ENCODE measurements at places on chromosomes 3 and 15.

DNA sequence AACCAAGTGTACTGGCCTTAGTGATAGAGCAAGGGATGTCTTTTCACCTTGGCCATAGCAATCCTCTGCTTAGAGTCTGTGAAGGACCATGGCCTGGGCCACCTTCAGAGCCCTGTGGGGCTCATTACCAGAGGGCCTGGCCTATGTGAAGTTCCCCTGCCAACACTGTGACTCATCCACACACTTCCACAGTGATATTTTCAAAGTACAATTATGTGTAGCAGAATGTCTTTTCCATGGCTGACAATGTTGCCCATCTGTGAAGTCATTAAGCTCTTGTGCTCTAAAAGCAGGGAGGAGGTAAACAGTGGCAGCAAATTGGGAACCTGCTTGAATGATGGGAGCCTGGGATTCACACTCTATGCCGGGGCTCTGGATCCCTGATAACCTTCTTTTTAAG lies 12.2 kb upstream of the CACNA1D start:
- no peak for DNase-seq

GRCh38 chr3:23202203-23202920 lies 765 bp upstream of the UBE2E2 start:
- DNase-seq: no peak

DNA sequence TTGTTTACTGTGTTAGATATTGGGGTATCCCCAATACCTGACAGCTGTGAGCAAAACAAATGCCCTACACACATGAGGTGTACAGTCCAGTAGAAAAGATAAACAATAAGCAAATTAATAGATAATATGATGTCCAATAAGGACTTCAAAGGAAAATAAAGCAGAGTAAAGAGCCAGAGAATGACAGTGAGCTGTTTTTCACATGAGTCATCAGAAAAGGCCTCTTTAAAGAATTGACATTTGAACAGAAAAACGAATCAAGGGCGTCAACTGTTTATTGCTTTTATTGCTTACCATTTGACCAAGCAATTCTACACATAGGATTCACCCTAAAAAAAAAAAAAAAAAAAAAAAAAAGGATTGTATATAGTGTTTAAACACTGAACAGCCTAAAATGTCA lies 96.6 kb upstream of the FLNB start:
- no peak for DNase-seq

DNA sequence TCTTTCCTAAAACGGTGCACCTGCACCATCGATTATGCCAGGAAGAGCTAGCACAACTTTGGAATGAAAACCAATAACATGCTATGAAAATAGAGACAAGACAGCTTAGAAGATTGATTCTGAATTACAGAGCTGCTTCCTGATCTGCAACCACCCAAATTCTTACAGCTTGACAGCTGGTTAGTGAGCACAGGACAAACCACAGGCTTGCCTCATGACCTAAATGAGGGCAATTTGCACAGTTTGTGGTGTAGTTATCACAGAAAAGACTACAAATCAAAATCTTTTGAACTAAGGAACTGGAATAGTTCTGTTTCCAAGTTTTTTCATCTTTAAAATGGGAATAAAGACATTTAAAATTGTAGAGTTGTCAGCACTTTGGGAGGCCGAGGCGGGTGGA lies 533.5 kb downstream of the NAALADL2 start:
- no peak for DNase-seq

GRCh38 chr3:74066456-74066855 lies 441.7 kb upstream of the PDZRN3 start:
- no peak for DNase-seq

GRCh38 chr15:48842501-48842900 lies 31.6 kb upstream of the CEP152 start:
- no peak for DNase-seq

DNA sequence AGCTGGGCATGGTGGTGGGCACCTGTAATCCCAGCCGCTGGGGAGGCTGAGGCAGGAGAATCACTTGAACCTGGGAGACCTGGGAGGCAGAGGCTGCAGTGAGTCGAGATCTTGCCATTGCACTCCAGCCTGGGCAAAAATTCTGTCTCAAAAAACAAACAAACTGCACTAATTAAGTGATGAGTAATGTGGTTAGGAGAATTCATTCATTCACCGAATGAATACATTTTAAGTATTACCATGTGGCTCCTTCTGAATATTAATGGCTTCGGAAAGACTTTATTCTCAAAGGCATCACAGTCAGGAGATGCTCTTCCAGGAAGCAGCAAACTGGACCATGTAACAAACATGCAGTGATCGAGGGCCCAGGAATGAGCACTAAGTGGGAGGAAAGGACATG lies 23.6 kb downstream of the SPTSSB start:
- no peak for DNase-seq

DNA sequence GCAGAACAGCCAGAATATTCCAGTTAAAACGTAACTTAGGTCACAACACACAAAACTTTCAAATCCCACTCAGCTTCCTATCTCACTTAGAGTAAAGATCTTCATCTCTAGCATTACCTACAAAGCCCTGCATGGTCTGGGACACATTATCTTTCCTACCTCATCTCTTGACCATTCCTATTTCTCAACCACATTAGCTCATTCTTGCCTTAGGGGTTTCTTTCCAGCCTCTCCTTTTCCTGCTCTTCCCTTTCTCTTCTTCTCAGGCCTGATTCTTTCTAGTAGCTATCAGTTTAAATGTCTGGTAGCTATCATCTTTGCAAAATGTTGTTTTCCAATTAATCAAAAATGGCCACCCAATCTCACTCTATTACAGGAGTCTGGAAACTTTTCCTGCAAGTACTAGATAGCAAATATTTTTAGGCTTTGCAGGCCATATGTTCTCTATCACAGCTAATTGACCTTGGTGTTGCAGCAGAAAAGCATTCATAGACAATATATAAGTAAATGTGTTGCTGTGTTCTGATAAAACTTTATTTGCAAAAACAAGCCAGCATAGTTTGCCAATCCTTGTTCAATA lies 15.1 kb upstream of the CBLB start:
- no peak for DNase-seq

GRCh38 chr3:138774529-138775253 lies 60.0 kb downstream of the PIK3CB start:
- peak; percentile 60 for DNase-seq

DNA sequence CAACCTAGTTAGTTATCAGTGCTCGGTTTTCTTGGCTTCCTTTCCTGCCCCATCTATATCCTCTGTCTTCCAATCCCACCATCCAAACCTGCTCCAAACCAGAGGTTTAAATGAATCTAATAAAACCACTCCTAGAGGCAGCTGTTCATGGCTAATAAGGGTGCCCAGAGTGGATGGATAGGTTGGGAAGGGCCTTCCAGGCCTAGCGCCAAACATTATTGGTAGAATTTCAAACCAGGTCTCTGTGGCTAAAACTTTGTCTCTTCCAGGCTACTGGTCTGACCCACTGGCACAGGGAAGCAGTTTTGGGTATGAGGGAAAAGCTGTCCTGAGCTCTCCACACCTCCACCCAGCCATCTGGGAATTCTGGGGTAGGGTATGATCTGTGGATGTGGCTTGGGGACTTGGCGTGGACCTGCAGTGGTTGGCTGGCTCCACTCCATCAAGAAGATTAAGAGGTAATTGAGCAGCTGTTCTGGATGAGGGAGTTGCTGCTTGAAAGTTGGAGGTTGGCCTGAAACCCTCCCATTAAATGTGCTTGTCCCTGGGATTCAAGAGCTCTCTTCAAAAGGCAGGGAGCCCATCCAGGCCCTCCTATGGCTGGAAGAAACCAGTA lies 29.3 kb upstream of the INSYN1 start:
- DNase-seq: no peak

DNA sequence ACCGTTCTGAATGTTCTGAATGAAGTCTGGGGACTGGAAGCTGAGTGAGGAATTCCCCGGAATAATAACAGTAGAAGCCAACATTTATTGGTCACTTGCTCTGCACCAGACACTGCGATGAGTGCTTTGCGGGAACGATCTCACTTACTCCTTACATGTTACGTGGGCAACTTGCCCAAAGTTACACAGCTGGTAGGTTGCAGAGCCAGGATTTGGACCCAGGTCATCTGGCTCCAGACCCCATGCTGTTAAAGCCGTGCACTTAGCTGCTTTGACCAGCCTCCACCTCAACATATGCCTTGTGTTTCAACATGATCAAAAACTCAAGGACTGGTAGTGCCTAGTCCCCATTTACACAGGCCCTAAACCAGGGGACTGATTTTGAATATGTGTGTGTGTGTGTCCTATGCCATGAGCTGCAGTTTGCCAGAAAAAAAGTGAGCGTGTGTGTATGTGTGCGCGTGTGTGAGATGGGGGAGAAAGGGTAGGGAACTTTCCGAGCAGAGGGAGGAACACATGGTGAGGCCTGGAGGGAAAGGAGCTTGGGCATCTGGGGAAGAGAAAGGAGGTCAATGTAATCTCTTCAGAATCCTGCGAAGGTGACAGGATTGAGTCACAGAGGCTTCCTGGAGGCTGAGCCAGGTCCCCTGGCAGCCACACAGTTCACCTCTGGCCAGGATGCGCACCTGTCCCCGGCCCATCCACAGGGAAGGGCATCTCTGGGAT lies 28.9 kb downstream of the LINGO1 start:
- DNase-seq: no peak

DNA sequence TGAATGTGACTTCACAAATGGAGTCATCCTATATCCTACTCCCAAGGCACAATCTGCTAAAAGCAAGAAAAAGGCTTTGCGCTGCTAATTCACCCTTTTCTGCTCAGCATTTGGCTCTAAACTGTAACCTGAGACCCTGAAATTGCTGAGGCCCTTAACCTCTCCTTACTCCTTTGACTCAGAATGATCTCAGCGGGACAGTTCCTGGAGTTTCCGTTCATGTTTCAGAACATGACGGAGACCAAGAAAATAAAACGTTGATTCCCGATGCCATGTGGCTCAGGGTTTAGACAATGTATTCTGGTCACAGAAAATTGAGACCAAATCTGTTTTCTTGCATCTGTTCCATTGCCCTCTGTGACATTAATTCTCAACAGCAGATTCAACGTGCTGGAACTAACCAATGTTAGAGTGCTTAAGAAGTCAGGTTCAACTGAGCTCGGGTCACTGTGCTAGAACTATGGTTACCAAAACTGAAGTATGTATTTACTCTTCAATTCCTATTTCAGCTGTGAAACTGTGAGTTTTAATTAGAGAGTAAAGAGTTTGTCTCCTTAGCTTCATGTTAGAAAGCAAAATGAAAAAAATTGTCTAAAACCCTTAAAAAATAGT lies 45.4 kb upstream of the TMC3 start:
- no peak for DNase-seq

- DNase-seq: no peak
These were observed 46.5 kb upstream of the MTMR10 start for GRCh38 chr15:31037731-31038477.

GRCh38 chr3:170419557-170420087 lies 954 bp downstream of the CLDN11 start:
- DNase-seq: no peak

- no peak for DNase-seq
These were observed 3.3 kb upstream of the ADAMTS9 start for GRCh38 chr3:64691051-64691450.

DNA sequence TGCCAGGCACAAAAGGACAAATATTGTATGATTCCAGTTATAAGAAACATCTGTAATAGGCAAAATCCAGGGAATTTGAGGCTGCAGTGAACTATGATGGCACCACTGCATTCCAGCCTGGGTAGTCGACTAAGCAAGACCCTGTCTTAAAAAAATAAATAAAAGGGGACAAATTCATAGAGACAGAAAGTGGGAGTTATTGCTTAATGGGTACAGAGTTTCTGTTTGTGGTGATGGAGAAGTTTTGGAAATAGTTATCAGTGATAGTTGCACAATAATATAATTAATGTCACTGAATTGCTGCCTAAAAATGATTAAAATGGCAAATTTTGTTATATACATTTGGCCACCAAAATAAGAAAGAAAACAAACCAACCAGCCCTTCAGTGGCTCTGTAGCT lies 27.6 kb upstream of the CNBP start:
- no peak for DNase-seq

DNA sequence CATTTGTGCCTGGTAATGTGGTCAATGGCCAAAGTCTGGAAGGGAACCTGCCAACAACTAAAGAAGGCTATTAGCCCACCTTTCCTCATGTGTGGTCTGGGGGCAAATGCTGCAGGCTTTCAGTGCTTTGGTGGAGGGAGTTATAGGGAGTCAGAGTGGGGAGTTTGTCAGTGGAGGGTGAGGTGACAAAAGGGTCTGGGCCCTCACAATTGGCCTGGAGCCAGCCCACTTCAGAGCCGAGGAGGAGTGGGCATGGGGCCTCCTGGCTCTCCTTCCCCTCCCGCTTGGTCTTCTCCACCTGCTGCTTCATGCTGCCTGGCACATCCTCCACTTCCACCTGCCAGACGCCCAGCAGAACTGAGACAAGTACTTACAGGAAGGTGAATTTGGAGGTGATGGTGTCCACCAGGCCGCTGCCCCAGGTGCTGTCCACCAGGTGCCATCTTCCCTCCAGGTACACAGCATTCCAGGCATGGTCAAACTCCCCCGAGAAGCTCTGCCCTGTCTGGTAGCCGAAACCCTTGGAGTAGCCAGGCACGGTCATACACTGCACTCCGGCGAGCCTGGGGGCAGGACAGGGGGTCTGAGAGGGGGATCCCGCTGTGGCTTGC lies 40.9 kb downstream of the KY start:
- no peak for DNase-seq

DNA sequence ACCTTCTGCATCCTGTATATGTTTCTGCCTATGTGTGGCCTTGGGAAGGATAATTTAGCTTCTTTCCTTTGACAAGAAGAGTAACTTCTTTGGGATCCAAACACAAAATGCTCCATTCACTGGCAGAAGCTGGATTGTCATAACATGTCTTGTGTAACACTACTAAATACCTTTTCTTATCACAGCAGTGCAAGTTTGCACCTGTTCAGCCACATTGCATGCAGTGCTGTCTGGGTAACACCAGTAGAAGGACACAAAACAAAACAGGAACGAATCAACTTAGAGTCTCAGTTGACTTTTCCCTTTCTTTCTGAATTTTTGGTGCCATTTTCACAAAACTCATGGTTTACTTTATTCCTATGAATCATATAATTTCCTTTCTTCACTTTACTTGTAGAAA lies 43.6 kb upstream of the TNIK start:
- DNase-seq: no peak

GRCh38 chr3:136703429-136703828 lies 48.7 kb downstream of the STAG1 start:
- no peak for DNase-seq

DNA sequence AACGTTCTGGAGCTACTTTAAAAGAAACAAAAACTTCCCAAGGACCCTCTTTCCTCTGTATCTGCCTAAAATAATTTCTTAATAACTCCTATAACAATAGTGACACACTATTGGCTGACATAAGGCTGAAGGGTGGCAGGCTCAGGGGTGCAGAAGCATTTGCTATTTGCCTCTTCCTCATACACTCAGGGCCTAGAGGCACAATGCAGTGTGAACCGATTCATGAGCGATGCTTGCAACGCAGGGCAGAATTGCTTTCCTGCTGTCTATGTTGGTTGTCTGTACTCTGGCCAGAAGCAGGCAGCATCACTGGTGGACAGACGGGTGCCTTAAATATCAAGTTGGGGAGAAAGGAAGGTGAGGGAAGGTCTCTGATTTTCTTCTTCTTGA lies 157.4 kb downstream of the AGBL1 start:
- DNase-seq: no peak
